ENCODE measurements at places on chromosomes 13 and 19.

DNA sequence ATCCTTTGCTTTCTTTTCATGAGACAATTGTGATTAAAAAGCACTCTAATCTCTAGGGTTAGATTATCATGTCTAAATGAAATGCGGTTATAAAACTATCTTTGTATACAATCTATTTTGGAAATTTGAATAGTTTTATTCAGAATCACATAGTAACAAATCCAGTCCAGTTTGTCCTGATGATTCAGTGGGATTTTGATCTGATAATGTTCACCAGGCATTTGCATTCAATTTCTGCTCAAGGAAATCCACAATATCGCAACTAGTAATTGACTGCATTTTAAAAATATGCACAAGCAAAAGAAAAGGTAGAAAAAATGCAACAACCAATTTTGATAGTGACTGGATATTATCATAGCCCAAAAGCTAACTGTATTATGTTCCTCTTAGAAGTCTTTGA is 63.8 kb downstream of the ITGBL1 start:
- DNase-seq, result no peak

- no peak for DNase-seq
These were observed 889 bp downstream of the GTF2F2 start for GRCh38 chr13:45120967-45121831.

GRCh38 chr13:19185086-19185864 is 3.7 kb upstream of the TUBA3C start:
- no peak for DNase-seq

GRCh38 chr19:18541992-18542940 is 1.1 kb downstream of the FKBP8 start:
- no peak for DNase-seq

DNA sequence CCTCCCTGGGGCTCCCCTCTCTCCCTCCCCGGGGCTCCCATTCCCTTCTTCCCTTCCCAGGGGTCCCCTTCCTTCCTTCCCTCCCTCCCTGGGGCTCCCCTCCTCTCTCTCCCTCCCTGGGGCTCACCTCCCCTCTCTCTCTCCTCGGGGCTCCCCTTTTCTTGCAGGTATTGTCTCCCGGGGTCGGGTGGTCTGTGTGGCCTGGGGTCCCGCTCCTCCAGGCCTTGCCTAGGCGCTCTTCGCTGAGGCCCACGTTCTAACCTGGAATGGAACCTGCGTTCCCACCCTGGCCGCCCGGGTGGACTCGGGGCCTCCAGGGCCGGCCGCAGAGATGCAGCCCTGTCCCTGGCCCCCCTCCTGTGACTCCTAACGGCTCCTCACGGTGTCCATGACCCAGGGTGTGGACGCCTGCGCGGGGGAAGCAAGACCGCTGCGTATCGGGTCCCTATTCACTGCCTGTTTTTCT is 940 bp upstream of the DCUN1D2 start:
- DNase-seq, result no peak

- no peak for DNase-seq
These were observed 800.2 kb upstream of the MIR17HG start for GRCh38 chr13:90547272-90547790.

- DNase-seq, result no peak
These were observed 3.0 kb downstream of the CD209 start for GRCh38 chr19:7744199-7744786.

DNA sequence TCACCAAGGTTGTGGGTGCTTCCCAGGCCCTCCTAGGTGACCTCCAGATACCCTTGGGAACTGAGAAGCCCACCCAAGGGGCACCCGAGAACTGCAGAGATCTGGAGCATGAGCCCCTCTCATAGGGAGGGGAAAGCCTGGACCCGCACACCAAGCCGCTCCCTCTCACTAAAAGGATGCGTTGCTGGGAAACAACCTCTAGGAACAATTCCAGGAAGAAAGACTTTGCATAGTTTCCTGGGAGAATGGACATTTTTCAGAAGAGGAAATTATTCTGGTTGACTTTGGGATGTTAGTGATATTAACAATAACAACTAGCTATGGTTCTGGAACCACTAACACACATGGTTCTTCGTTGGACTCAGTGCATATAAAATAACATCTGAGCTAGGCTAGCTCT is 64.6 kb downstream of the SLC7A1 start:
- no peak for DNase-seq

- DNase-seq, result no peak
These were observed 10.5 kb downstream of the COMP start for GRCh38 chr19:18780631-18781030.

- no peak for DNase-seq
These were observed 59.8 kb upstream of the SOX1 start for GRCh38 chr13:112007191-112007590.

- DNase-seq, result no peak
These were observed 14.3 kb downstream of the WDR88 start for GRCh38 chr19:33146209-33146608.

DNA sequence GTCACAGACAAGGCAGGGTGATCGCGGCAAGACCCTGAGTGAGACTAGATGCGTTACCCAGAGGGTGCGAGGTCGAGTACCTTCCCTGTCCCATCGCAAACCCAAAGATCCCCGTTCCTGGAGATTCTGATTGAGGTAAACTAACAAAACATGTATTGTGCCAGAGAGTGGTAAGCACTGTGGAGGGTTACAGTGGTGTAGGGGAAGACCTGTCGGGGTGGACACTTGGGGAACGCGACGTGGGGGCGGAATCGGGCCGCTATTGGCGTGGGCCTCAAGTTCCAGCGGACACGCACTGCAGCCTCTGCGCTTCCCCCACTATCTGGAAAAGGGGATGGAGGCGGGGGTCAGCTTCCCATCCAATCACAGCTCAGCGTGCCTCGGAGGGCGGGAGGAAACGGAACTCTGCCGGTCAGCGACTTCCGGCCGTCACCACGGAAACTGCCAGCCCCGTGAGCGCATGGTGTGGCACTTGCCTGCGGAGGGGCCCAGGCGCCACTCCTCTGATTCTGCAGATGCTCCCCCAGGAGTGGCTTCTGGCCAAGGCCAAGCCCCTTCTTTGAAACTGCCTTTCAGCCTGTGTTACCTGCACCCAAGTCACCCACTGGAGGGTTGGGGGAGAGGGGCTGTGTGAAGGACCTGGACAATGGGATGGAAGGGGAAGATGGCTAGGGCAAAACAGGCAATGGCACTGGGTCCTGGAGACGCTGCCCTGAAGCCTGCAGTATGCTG is 1.0 kb upstream of the UBE2M start:
- peak; percentile 78 for DNase-seq

DNA sequence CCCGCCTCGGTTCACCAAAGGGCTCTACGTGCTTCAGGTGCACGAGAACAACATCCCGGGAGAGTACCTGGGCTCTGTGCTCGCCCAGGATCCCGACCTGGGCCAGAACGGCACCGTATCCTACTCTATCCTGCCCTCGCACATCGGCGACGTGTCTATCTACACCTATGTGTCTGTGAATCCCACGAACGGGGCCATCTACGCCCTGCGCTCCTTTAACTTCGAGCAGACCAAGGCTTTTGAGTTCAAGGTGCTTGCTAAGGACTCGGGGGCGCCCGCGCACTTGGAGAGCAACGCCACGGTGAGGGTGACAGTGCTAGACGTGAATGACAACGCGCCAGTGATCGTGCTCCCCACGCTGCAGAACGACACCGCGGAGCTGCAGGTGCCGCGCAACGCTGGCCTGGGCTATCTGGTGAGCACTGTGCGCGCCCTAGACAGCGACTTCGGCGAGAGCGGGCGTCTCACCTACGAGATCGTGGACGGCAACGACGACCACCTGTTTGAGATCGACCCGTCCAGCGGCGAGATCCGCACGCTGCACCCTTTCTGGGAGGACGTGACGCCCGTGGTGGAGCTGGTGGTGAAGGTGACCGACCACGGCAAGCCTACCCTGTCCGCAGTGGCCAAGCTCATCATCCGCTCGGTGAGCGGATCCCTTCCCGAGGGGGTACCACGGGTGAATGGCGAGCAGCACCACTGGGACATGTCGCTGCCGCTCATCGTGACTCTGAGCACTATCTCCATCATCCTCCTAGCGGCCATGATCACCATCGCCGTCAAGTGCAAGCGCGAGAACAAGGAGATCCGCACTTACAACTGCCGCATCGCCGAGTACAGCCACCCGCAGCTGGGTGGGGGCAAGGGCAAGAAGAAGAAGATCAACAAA is 2.6 kb downstream of the PCDH17 start:
- no peak for DNase-seq

GRCh38 chr13:46858776-46859175 is 38.1 kb downstream of the HTR2A start:
- no peak for DNase-seq

GRCh38 chr19:32837531-32837930 is 32.0 kb downstream of the SLC7A9 start:
- DNase-seq, result no peak

- no peak for DNase-seq
These were observed 28.7 kb upstream of the CD33 start for GRCh38 chr19:51196181-51196580.

- peak; percentile 12 for DNase-seq
These were observed 2.2 kb downstream of the RPS11 start for GRCh38 chr19:49498475-49498874.

GRCh38 chr13:24145240-24145639 is 15.3 kb upstream of the SPATA13 start:
- no peak for DNase-seq

Data from stimulated activated CD4-positive, alpha-beta T cell treated with anti-CD3 and anti-CD28 coated beads, Interleukin-4, amount 100 ng/mL, for 24 hours (primary cell).